ENCODE measurements at places on chromosomes 4 and X.

- DNase-seq = no peak
These were observed 42.0 kb downstream of the APELA start for GRCh38 chr4:164918956-164919355.

GRCh38 chr4:99945718-99946355, 581 bp downstream of the DNAJB14 start:
- DNase-seq = peak; percentile 29

GRCh38 chr4:24881508-24882196, 31.2 kb downstream of the CCDC149 start:
- DNase-seq = no peak

DNA sequence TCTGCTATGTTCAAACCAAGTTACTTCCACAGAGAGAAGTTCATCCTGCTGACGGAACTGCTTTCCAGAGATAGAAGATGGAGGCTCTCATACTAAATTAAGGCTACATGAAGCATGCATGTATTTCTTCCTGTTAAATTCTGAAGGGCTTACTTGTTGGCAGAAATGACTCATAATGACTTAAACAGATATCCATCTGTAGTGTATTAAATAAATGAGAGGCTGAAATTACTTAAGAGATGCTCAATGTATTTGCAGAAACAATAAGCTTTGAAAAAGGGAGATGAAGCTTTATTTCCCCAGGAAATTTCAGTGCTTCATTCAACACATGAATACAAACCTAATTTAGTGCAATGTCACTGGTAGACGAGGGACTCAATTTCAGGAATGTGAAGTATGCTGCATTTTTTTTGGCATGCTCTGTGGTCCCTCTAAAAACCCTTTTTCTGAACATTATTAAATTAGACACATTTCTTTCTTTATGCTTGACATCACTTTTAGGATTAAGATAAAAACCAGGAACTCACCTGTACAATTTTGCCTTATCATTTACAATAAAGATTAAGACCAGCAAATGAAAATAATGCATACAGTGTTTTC, 759.1 kb upstream of the POU3F4 start:
- no peak for DNase-seq

- DNase-seq = no peak
These were observed 93.8 kb upstream of the HELT start for GRCh38 chr4:184924516-184924915.

- DNase-seq = no peak
These were observed 251.8 kb upstream of the FTHL17 start for GRCh38 chrX:31323658-31324057.

GRCh38 chr4:146273204-146273901, 59.0 kb downstream of the REELD1 start:
- DNase-seq = no peak

- DNase-seq = no peak
These were observed 93.0 kb downstream of the IL13RA2 start for GRCh38 chrX:114924423-114924822.

DNA sequence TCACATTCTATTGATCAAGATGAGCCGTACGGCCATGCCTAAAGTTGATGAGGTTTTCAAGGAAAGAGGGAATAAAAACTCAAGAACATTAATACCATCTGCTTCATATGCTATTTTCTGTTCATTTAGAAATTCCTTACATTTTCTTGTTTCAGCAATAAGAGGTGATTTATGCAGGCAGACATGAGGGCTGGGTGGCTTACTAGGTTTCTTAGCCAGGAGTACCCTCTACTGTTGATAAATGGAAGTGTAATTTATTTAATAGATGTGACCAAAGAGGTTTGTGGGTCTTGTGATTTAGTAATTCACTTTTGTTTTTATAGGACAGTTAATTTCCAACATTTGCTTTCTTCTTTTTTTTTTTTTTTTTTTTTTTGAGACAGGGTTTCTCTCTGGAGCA, 6.4 kb upstream of the SMIM9 start:
- peak; percentile 13 for DNase-seq

DNA sequence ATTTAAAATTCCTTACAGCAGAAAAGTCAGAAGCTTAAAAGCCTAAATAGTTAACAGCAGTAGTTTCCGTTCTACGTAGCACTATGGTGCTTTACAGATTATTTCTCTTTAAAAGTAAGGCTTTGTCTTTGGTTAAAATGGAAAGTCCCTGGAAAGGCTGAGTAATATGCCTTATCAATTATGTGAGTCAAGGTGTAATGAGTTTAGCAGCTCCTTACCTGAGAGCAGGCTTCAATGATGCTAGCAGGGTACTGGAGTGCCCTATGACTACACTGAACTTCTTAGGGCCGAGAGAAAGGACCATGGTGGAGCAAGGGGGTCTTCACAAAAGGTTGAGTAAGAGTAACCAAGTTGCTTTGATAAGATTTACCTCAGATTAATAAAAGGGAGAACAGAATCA, 12.6 kb upstream of the NKX6-1 start:
- DNase-seq = no peak

DNA sequence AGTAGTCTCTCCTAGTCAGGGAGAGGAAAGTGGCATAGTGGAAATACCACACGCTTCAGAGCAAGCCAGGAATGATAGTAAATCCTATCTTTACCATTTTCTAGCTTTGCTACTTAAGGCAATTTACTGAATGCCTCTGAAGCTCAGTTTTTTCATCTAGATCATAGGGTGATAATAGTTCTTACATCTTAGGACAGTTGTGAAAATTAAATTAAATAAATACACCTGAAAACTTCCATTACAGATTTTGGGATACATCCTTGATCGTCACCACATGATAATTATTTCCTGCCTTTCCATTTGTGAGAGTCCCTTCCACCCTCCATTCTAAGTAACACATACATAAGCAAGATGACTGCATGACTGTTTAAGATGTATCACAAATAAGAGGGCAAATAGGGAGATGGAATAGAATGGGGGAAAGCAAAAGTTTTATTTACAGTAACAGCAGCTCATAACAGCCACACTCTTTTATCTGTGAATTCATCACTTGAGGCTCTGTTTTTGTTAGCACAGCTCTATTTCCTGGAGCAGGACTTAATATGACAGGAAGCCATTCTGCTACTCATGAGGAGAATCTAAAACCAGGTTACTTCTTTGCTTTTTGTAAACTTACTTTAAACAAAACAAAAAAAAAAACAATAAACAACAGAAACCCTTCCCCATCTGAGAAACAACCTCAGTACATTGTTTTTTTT, 13.4 kb downstream of the P2RY10 start:
- DNase-seq = no peak

- DNase-seq = no peak
These were observed 1365.8 kb upstream of the DIAPH2 start for GRCh38 chrX:95318882-95319281.

DNA sequence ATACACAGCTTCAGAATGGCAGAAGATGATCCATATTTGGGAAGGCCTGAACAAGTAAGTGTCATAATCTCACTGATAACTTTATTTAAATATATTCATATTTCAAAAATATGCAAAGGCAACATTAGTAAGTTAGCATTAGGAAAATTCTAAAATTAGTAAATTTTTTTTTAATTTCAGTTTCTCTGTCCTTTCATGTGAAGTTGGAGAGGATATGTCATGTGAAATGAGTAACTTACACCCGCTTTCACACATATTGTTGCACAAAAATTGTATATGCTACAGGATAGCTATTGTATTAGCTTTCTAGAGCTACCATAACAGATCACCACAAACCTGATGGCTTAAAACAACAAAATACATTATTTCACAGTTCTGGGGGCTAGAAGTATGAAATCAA, 24.3 kb downstream of the NFKB1 start:
- no peak for DNase-seq

GRCh38 chr4:104494185-104494584, 509 bp downstream of the CXXC4 start:
- DNase-seq = no peak

- DNase-seq = no peak
These were observed 24.7 kb downstream of the ETNPPL start for GRCh38 chr4:108738003-108738706.

DNA sequence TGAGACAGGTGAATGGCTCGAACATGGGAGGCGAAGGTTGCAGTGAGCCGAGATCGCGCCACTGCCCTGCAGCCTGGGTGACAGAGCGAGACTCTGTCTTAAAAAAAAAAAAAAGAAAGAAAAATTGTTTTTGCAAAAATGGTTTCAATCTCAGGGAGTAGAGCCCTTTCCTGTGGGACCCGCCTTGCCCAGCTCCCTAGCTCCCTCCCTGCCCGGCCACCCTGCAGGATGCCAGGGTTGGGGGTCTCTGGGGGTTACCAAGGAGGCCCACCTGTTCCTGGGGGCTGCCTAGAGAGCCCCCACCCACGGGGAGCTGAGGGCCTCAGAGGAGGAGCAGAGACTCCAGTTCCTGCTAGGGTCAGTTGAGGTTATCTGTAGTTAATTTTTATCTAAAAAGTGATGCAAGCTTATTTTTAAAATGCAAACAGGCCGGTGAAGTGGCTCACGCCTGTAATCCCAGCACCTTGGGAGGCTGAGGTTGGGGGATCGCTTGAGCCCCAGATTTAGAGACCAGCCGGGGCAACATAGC, 18.7 kb upstream of the PLCXD1 start:
- DNase-seq = no peak

DNA sequence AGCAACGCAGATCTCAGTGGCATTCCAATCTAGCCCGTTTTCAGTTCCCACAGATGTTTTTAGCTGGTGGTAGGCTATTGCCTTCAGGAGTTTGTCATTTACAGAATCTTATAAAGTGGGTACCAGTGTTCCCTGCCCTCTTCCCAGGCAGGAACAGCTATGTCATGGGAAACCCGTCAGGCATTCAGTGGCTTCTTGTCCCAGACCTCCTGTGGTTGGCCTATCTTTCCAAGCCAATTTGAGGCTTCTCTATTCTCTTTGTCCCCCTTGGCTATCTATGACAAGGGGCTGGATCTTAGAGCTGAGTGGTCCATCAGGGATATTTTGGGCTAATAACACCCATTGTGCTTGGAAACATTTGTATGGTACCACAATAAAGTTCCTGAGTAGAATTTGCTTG, 33.6 kb upstream of the RPL34 start:
- no peak for DNase-seq

DNA sequence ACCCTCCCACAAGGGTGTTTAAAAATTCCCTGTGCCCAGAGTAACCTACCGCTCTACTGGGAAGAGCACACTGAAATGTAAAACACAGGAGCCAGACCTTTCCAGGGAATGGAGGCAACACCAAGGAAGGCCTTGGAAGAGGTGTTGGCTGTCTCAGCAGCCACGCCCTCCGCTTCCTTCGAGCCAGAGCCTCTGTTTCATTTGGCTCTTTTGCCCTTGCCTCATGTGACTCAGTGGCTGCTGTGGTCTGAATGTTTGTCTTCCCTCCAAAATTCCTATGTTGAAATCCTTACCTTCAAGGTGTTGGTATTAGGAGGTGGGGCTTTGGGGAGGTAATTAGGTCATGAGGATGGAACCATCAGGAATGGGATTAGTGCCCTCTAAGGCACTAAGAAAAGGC, 11.3 kb downstream of the SCD5 start:
- no peak for DNase-seq

GRCh38 chr4:158785718-158786117, 16.9 kb downstream of the FNIP2 start:
- DNase-seq = no peak

DNA sequence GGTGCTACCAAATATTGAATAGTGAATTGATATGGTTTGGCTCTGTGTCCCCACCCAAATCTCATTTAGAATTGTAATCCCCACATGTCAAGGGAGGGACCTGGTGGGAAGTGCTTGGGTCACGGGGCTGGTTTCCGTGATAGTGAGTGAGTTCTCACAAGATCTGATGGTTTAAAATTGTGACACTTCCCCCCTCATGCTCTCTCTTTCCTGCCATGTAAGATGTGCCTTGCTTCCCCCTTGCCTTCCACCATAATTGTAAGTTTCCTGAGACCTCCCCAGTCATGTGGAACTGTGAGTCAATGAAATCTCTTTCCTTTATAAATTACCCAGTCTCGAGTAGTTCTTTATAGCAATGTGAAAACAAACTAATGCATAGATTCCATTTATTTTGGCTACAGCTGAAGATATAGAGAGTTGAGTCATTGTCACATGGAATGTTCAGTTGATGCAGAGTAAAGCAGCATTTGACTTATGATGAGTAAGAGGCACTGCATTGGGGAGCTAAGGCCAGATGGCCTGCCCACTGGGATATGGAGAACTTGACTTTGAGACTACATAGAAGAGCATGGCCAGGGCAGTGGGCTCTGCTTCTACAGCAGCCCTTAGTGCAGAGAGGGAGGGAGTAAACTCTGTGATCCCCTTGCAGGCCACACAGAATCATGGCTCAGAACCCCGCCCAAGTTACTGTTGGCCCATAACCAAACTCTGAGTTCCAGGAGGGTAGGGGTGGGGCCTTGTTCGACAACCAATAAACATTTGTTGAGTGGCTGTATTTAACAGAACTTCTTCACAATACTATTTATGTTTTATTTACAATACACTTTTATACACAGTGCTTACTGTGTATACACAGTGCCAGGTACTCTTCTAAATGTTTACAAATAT, 34.2 kb downstream of the RAI2 start:
- no peak for DNase-seq

DNA sequence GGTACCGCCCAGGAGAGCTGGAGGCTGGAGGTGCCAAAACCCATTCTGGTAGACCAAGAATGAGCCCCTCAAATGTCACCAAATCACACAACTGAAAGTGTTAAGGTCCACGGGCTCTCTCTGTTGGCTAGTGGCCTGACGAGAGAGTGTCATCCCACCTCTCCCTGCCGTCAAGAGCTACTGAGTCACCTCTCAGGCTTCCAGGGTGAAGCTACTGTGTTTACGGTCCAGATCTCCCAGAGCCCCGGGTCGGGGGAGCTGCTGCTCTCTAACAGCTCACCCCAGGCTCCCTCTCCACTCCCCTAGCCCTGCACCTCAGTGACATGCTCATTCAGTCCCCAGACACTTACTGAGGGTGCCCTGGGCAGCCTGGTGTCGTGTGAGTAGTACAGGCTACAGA, 59.2 kb downstream of the ADGRG2 start:
- DNase-seq = no peak

DNA sequence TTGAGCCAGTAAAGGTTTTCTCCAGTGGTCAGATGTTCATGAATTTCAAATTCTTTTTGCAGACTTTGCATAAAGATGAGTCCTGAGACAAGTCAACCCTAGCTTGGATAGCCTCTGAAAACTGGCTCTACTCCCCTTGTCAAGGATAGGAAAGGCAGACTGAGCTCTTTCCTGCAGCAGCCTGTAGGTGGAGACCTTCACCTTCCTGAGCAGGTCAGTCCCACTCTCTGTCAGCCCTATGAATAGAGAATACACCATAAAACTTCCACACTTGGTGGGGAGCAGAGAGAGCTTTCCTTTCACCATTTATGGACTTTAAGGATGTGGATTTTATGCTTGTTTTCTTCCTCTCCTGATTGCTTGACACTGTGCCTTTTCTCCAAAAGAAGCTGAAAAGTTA, 41.9 kb downstream of the PCDH19 start:
- DNase-seq = no peak

- DNase-seq = no peak
These were observed 401.6 kb upstream of the EPHA5 start for GRCh38 chr4:66071911-66072310.

All from Ammon's horn (tissue), 1 donor.